ENCODE measurements at places on chromosomes 4 and X.

GRCh38 chr4:4590546-4590945, 48.7 kb upstream of the STX18 start:
- no peak for DNase-seq

DNA sequence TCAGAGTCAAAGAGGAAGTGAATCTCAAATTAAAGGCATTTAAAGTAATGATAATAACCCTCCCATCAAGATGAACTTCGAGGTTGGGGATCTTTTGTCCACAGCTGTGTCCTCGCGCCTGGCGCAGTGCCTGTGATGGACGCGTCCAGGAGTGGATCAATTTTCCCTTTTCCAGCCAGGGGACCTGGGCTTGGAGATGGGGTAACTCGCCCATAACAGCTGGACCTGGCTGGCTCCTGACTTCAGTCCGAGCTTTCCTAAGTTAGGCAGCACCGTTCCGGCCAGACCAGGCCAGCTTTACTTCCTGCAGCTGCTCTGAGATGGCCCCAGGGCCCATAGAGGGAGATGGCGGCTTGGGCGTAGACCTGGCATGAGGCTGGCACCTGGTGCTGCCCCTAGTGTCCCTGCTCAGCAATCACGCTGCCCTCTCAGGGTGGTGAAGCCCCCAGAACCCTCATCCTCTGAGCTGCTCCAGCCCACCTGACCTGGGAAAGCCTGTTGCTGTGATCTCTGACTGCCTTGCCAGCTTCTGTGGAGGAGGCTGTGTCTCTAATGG, 23.9 kb downstream of the ADRA2C start:
- no peak for DNase-seq

DNA sequence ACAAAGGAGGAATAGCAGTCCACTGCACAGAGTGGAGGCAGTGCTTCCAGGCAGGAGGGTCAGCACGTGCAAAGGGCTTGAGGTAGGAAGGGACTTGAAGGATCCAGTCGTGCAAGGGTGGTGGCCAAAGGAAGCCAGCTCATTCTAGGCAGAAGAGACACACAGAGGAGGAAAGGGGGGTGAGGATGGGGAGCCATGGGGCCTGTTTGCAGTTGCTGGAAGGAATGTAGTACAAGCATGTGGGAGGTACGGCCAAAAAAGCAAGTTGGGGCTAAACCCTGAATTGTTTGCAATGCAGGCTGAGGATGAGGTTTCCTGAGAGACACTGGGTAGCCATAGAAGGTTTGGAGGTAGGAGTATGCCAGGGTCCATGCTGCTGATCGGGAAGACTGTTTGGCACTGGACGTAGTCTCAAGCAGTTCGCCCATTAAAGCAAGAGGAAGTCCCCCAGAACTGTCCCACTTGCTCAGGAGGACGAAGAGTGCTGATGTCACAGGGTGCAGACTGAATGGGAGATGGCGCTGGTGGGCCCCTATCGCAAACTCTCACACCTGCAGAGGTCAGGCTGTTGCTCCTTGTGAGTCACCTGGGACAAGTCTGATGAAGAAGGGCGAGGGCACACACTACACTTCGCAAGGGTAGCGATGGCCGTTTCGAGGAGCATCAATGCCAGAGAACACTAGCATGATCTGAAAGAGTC, 9.1 kb upstream of the MAN2B2 start:
- no peak for DNase-seq

- DNase-seq, result no peak
Measured at GRCh38 chrX:45935408-45935807, 609.8 kb downstream of the ZNF674 start.

DNA sequence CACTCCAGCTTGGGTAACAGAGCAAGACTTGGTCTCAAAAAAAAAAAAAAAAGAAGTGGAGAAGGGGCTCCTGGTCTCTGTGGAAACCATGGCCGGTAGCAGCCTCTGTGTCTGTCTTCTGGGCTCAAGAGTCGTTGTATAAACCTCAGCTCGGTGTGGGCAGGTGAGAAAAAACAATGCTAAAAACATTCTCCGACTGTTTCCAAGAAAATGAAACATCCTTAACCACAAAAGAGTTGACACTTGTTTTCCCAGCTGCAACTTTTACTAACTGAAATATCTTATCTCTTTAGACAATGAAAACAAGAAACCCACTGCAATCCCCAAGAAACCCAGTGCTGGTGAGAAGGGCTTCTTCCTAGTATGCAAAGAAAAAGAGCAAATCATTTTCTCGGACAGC, 26.2 kb downstream of the CD99 start:
- no peak for DNase-seq

- DNase-seq, result no peak
Measured at GRCh38 chrX:725971-726370, 95.4 kb downstream of the SHOX start.

- no peak for DNase-seq
Measured at GRCh38 chr4:54391104-54391503, 162.0 kb downstream of the PDGFRA start.

DNA sequence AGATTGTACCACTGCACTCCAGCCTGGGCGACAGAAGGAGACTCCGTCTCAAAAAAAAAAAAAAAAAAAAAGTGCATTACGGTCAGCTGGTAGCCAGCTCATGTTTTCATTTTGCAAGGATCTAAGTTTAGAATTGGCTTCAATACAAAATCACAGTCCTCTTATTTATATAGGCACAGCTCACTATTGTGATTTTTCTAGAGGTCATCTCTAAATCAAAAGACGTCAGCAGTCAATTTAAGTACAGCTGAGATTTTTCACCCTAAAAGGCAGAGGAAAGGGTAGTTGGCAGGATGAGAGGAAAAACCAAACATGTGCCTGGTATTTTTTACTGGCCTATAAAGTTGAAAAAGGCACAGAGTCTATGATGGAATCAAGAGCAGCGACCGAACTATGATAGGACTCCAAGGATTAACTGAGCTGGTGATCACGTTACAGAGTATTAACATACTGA, 30.8 kb downstream of the ASB5 start:
- no peak for DNase-seq

DNA sequence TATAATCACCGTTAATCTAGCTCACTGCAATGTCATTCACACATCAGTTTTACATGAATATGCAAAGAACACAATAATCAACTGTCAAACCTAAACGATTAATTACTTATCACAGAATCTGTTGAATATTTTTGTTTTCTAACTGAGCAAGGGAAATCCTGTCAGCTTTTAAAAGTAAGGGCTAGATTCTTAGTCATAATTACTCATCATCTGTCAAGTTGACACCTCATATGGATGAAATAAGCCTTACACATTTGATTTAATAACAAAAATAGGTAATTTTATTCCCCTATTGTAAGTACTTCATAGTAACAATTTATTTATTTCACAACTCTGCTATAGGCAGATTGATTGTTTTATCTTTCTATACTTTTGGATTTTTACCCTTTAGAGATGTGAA, 32.7 kb downstream of the TMA16 start:
- DNase-seq, result no peak

DNA sequence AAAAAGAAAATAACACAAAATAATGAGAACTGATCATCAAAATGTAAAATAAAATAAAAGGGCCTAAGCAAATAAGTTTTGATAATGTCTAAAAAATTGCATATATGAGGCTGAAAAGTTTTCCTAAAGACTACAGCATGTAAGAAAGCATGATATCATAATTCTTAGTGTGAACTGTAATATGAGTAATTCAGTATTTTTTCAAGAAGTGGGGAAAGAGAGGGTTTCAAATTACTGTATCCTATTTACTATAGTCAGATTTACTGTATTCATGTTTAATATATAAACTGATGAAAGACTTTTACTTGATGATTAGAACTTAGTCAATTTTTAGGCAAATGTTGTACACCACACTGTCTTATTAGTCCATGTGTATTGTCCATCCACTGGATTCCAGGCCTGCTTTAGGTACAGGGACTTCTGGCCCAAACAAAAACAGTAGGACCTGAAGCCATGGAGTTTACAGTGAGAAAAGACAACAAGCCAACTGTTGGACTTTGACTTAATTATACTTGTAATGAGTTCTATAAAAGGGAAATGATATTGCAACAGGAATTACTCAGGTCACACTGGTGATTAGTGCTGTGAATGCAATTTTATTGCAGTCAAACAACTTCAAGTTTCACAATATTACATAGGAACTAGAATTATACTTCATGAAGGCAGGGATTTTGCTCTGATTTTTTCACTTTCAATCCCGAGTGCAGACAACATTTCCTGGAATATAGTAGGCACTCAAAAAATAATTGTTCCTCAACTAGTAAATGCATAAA, 517.7 kb upstream of the GALNT7 start:
- DNase-seq, result no peak

DNA sequence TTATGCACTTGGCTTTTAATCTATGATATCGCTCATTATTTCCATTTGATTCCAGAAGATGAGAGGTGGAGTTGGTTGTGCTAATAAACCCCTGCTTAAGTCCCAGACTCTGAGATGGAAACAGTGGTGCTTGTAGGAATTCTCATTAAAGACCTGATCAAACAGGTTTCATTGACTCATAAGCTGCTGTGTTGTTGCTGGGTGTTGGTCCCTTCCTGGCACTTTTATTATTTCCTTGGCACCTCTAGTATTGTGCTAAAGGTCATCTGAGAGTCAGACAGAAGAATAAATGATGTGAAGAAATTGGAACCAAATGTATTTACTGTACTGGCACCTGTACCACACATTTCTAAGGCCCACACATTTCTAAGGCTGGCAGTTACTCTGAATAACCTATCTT, 544.7 kb upstream of the NR3C2 start:
- no peak for DNase-seq

- no peak for DNase-seq
Measured at GRCh38 chr4:144831971-144832370, 186.0 kb downstream of the HHIP start.

- DNase-seq, result no peak
Measured at GRCh38 chr4:158521484-158522088, at the start of gene RXFP1. Gene RXFP1, plus strand, starts transcription at chr4:158521882. Its CDS starts 95 bp downstream, at chr4:158521977.

GRCh38 chr4:35539404-35540055, 704.8 kb downstream of the ARAP2 start:
- DNase-seq, result no peak

DNA sequence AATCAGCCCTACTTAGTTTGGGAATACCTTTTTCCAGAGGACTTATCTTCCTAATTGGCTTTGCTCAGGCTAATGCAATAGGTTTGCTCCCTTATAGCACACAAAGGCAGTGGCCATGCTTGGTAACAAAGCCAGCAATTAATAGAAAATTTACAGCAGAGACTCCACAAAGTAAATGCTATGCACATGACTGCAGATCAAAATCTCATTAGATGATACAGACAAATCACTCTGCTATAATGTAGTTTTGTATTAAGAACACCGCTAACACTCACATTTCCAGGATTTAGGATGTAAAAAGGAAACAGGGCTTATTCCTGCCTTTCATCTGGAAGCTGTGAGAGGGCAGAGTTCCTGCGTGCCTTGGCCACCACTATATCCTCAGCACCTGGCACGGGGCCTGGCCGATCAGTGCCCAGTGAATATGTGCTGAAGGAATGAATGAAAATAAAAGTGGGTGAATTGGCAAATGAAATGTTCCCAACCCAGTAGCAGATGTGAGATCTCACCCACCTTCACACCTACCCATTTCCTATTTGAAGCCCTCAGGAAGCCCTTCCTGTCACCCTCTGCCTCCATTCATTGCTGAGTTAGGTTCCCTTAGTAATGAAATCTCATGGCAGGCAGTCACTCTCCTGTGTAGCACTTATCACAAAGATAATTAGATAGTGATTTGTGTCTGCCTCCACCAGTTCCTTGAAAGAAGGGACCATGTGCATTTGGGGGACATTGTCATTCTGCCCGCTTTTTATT, 5.1 kb downstream of the SEPTIN6 start:
- DNase-seq, result no peak

GRCh38 chrX:2732076-2732475, 19.8 kb upstream of the XG start:
- DNase-seq, result no peak

DNA sequence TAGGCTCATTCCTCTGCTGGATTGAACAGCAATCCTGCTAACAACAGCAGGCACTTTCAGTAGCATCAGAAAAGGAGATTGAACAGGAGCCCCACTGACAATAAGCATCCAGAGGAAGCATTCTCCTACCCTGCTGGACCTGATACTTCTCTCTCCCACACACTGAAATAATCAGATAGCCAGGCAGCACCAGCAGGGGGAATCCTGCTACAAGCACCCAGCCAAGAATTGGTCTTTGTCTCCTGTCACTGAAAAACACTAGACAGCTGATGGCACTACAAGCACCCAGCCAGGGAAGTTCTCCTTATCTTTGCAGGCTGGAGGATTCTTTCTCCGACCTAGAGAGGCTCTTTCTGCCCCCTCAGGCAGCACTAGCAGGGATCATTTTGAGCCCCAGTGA, 444.3 kb upstream of the GRIA3 start:
- peak; percentile 3 for DNase-seq

- DNase-seq, result no peak
Measured at GRCh38 chr4:99209671-99210070, 9.4 kb downstream of the ADH6 start.

DNA sequence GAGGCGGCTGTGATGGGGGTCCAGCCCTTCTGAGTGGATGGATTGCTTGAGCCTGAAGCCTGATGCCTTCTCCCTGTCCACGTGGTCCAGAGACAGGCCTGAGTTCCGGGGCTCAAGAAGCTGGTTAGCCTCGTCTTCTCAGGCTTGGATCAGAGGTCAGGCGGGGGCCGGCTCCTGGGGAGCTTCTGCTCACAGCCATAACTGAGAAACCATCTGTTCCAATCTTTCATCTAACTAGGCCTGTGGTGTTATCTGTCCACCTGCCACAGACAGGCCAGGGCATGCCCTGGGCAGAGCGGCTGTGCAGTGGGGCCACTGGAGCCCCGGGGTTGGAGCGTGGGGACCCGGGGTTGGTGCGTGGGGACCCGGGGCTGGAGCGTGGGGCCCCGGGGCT, 63.1 kb downstream of the SORCS2 start:
- no peak for DNase-seq

- DNase-seq, result no peak
Measured at GRCh38 chr4:186017801-186018200, 51.2 kb upstream of the TLR3 start.

DNA sequence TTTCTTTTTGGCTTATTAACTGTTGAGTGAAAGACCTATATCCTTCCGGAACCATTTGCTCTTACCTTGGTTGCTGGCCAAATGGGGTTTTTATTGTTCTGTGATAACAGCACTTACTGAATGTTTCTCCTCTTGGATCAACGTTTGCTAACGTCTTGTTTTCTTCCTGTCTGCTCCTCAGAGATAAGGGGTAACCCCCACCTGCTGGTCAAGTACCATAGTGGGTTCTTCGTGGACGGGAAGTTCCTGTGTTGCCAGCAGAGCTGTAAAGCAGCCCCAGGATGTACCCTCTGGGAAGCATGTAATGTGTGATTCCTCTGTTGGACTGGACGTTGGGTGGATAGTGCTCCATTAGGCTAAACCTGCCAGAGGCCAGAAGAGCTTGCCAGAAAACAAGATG, 15.3 kb downstream of the BMX start:
- DNase-seq, result peak; percentile 16

- DNase-seq, result no peak
Measured at GRCh38 chr4:27270435-27270834, 409.8 kb downstream of the STIM2 start.

DNA sequence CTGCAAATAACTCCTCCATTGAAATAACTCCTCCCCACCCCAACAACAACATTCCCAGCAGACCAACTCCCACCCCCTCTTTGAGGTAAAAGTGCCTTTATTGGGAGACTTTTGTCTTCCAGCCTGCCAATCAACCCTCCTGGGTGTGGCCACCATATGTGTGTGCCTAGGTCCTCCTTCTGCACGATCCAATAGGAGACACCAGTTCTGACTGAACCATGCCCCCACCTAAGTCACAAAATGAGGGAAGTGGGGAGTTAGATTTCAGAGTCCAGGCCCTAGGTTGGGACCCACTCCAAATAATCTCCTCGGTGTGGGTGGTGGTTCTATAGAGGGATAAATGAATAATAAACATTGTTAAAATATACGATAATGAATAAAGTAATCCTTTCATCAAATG, 3.0 kb downstream of the PLP2 start:
- no peak for DNase-seq

GRCh38 chr4:88022289-88022688, 14.9 kb downstream of the PKD2 start:
- DNase-seq, result no peak

Data from endothelial cell (in vitro differentiated cells).